ENCODE measurements at places on chromosomes 1 and 21.
A peak's percentile ranks its signal among the peaks of the same experiment; 100 is the strongest.

DNA sequence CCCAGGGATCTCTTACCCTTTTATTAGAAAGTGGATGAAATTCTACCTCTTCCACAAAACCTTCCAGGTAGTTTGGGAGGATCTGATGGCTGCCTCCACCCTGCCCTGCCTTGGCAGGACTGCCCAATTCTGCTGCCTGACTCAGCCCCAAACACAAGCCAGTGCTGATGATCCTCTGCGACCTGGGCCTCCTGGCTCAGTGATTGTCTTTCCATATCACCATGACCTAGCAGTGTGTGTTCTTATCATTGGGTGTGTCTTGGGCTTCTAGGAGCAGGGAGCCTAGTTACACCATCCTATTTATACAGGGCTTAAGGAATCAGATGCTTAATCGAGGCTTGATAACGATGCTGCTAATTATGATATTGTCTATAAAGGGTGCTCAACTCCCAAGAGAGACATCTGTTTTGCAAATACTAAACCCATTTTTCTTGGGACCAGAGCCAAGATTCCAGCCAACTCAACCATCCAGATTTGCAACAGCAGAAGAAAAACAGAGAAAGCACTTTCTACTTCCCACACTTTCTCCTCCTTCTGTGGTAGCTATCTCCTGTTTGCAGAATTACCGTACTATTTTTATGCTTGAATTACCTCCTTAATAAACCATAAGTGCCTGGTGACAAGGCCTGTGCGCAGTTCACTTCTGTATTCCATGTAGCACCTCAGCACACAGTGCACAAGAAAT is 36.5 kb upstream of the KIF21B start:
- DNase-seq, result no peak

DNA sequence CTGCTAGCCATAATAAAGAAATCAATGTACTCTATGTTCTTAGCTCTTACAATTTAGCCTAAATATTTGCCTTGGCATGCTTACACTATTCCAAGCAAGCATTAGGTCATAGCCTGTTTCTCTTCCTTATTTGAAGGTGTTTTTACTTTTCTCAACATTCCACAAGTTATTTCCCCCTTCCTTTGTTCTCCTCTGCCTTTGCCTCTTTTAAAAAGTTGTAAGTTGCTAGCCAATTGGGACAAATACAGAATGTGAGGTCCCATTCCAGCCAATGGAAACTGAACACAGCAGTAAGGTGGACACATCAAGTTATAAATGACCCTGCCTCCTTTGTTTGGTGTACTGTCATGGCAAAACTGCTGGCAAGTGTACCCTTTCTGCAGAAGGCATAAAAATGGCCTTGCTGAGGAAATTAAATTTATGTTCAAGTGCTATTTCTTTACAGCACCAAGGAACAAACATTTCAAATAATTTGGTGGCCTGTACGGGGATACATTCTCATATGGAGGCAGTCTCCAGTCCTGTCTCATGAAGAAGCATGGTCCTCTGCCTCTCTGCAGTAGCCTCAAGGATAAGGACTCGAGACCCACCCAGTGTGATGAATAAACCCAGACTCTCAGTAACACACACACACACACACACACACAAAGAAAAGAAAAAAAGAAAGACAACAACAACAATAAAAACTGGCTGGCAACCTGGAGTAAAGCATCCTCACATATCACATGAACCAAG is 28.8 kb upstream of the FMO1 start:
- DNase-seq, result no peak

- DNase-seq, result no peak
These were observed 55.9 kb upstream of the TSPAN2 start for GRCh38 chr1:115145226-115145625.

DNA sequence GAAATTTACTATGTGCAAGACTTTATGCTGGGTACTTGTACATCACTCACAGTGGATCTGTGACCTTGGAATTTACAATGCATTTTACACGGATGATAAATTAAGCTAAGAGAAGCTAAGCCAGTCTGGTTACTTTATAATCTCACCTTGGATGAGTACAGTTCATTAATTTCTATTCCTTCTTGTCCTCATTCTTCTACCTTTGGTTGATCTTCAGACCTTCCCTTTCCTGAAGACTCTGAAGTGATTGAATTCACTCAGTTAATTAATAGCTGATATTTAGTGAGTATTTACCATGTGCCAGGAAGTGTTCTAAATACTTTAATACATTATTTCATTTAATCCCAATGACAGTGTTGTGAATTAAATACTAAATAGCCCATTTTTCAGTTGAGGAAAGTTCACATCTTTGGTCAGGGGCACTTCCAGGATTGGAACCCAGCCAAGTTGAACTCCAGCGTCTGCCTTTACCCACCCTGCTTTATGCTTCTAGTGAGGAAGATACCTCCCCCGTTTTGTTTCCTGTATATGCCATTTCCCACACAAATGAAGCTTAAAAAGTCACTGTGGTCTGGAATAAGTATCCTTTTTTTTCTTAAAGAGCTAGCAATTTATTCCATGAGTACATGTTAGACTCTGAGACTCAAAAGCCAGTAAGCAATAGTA is 146.6 kb downstream of the TLR5 start:
- no peak for DNase-seq

DNA sequence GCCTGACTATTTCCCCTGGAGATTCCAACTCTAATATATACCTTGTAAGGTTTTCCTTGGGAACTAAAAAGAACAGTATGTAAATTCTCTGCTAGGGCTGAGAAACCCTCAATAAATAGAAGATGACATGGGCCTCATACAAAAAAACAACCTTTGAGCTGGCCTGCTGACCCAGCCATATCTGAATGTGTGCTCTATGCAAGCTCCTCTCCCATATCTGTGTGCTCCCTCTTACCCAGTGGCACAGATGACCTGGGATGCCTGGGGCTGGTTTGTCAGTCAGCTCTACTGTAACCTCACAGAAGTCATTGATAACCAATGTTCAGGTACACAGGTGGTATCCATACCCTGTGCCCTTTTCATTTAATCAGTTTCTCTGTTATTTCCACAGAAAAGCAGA is 329.2 kb downstream of the SEC16B start:
- no peak for DNase-seq

DNA sequence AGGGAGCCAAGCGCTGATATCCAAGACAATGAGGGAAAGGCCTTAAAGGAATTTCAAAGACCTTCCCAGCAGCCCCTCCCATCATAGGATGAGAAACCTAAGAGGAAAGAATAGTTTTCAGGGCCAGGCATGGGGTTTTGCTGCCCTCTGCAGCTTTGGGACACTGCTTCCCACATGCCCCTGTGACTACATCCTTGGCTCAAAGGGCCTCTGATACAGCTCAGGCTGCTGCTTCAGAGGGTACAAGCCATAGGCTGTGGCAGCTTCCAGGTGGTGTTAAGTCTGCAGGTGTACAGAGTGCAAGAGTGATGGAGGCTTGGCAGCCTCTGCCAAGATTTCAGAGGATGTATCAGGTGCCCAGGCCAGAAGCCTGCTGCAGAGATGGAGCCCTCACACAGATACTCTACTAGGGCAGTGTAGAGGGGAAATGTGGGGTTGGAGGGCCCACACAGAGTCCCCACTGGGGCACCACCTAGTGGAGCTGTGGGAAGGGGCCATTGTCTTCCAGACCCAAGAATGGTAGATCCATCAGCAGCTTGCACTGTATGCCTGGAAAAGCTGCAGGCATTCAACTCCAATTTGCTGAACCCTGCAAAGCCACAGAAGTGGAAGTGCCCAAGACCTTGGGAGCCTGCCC is 125.8 kb downstream of the SLC45A1 start:
- no peak for DNase-seq

DNA sequence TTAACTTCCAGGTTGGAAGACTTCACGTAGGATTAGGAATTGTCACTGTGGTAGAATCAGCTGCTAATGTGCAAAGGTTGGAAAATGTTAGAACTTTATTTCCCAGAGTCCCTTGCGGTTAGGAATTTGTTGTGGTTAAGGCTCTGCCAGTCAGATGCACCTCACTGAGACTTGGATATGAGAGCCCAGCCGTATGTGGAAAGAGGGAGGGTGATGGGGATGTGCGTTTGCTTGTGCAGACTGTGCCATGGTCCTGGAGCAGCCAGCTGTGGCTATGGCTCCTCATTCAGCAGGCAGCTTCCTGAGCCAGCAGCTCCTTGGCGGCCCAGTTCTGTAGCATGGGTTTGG is 12.5 kb downstream of the S100A10 start:
- no peak for DNase-seq

- no peak for DNase-seq
These were observed 408 bp downstream of the ESRRG start for GRCh38 chr1:216722821-216723220.

- DNase-seq, result no peak
These were observed 112.0 kb upstream of the ADAMTS5 start for GRCh38 chr21:27078915-27079314.

DNA sequence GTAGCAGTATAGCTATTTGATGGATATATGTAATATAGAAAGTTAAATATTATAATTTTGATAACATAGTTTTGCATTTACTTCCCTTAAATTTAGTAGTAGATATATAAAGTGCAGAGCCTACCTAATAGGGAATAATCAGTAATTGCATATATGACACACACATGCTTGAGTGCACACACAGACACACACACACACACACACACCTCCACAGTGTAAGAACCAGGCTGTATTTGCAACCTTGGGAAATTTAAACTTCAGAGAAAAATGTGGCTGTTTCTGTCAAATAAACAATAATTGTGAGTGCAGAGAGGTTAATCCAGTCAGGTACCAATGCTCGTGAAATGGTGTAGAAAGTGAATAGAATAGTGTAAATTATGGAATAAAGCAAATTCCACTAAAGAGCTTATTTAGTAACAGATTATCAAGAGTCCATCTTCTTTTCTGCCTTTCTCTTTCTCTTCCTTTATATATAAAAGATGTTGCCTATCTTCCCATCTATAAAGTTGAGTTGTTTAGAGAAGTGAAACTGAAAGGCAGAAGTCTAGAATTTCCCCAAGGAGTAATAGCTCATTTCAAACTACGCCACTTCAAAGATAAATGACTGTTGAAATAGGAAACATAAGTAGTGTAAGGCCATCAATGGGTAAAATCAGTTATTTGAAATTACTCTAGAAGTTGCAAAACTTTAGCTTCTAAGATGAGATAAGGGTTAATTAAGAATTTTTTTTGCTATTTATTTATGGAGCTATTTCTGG is 273.7 kb downstream of the SRGAP2C start:
- DNase-seq, result no peak

- no peak for DNase-seq
These were observed 19.2 kb upstream of the EDEM3 start for GRCh38 chr1:184773762-184774320.

DNA sequence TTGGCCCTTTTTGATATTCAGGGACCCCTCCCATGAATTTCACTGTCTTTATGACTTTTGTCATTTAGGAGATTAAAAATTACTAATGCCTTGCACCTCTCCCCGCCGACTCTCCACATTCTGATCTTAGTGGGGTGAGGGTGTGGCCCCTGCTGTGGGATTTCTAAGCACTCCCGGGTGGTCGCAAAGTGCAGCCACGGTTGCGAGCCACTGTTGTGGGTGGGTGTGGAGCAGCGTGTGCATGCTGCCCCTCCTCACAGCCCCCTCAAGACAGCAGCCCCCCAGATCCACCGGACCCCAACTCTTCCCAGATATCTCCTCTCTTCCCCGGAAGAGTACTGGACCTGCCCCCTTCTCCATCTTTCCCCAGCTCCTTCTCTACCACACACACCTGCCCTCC is 66.6 kb upstream of the EFHD2 start:
- DNase-seq, result no peak

GRCh38 chr21:39004634-39005501 is 178.4 kb downstream of the PSMG1 start:
- DNase-seq, result peak; percentile 58

Data from dorsolateral prefrontal cortex (tissue), 122 donors.